ENCODE measurements at places on chromosomes 7 and 10.

DNA sequence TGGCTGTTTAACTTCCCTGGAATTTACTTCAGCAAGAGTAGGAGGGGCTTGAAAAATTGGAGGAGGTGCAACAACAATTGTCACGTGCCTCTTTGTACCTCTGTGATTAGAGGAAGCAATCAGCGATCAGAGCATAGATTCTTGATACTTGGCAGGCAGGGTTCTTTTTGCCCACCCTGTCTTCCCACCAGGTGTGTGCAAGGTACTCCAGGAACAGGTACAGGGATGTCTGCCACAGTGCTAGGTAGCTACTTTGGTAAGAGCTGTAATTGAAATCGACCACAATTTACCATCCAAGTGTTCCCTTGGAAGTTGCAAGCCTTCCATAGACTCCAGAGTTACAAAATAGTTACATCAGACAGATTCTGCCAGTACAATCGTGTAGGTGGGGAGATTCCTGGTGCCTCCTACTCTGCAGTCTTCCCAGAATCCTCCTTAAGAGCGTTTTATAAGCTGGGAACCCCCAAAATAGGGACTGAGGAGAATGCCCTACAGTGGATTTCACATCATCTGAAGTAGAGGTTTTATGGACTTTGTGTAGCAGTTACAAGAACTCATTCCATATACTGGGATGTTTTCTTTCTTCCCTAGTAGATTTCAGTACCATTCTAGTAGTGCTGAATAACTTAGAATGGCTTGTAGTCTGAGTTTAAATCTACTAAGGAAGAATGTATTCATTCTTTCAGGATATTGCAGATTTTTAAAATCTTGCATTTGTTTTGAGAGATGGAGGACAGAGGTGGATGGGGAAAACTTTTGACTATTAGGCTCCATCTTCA, 101.9 kb downstream of the EXOC4 start:
- DNase-seq, result no peak

- peak; percentile 26 for DNase-seq
These were observed 202.1 kb downstream of the PTEN start for GRCh38 chr10:88065383-88066049.

DNA sequence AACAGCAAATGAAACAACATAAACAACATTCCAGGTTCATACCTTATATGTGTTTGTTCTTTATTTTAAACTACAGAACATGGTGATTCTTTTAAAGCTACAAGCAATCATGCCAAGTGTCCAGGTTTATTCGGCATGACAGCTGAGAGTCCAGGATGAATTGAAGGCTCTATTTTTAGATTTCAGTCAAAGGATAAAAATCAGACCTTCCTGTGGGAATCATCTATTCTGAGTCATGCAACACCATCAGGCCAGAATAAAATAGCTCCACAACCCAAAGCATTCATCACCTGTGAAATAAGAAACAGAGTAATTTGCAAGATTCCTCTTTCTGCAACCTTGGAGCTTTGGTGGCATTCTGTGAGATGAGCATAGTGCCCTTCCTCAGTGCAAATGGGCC, 292.4 kb upstream of the MYO3A start:
- DNase-seq, result no peak

GRCh38 chr10:132408367-132408781, 11.4 kb downstream of the PWWP2B start:
- no peak for DNase-seq

DNA sequence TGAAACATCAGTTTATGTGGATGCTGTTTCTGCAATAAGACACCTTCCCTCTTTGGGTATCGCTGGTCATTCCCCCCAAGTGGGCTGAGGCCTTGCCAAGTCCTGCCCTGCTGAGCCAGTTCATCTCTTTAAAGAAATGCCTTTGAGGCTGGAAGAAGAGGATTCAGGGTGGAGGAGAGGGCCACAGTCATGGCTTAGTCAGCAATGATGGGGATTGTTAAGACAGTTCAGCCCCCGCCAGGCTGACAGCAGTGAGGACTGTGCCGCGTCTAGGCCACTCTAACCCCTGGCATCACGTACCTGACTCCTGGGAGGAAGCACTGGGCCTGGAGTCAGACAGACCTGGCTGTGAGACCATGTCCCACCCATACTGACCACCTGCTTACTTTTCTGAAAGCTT, 48.3 kb downstream of the PNLIPRP2 start:
- DNase-seq, result no peak

- no peak for DNase-seq
These were observed 27.4 kb upstream of the NDST2 start for GRCh38 chr10:73838827-73839226.

DNA sequence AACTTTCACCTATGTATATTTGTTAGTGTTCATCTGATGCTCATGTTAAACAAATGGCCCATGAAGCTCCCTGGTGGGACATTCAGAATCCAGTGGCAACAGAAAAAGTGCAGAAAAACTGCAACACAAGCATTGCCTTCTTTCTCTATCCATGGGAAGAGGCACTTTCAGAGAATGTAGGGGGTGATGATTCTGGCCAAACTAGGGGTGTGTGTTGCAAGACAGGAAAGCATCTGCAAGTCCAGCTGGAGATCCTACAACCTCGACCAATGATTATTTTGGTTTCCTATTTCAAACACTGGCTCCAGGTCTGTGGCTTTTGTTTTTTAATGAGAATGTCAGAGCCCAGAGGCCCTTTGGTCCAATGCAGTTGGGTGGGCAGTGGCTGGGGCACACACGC, 198.7 kb downstream of the CXCL12 start:
- DNase-seq, result no peak

DNA sequence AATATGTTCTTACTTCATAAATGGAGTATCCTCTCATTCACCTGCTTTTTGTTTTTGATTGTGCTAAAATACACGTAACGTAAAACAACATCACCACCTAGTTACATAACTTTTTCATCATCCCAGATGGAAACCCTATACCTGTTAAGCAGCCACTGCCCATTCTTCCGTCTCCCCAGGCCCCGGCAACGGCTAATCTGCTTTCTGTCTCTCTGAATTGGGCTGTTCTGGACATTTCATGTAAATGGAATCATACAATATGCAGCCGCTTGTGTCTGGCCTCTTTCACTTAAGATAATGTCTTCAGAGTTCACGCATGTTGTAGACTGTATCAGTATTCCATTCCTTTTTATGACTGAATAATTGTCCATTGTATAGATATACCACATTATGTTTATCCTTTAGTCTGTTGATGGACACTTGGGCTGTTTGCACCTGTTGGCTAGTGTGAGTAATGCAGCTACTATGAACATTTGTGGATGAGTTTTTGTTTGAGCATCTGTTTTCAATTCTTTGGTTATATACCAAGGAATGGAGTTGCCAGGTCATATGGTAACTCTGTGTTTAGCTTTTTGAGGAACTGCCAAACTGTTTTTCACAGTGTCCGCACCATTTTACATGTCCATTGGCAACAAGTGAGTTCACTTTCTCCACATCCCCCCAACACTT, 14.1 kb upstream of the SUN1 start:
- no peak for DNase-seq
